Endothelial cell (in vitro differentiated cells): ENCODE measurements at places on chromosomes 7 and 10. TPM values are rescaled to one million over a fixed set of nuclear protein-coding genes. Genes with fewer than 3 reads are reported as not detected.

DNA sequence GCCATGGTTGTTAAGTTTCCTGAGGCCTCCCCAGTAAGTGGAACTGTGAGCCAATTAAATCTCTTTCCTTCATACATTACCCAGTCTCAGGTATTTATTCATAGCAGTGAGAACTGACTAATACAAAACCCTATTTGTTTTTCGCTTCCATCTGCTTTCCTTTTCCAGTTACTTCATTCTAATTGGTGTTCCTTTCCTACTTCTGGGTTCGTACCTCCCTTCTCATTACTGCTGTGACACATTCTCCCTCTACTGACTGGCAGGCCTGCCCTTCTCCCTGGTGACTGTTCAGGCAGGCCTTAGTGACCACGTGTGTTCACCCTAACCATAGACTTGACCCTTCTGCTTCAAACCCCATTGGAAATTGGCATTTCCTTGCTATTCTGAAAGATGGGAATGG, 37.7 kb downstream of the MTURN start:
- H3K27me3 ChIP-seq, result no peaks in the 10 kb centered on the region
- peaks cover 15% of the 10 kb centered on the region for H3K4me1 ChIP-seq
- H3K27ac ChIP-seq, result no peak overlapping the region
- peak overlapping the region; percentile 45 for H3K4me3 ChIP-seq
- peaks cover 4% of the 10 kb centered on the region for H3K36me3 ChIP-seq
- DNase-seq, result no peak

- H3K4me1 ChIP-seq, result peaks cover 27% of the 10 kb centered on the region
- DNase-seq, result no peak
- H3K36me3 ChIP-seq, result no peaks in the 10 kb centered on the region
- no peak overlapping the region for H3K27ac ChIP-seq
These were observed 61.5 kb downstream of the INSIG1 start for GRCh38 chr7:155358948-155359712.

GRCh38 chr7:43878867-43879266, 9.6 kb upstream of the MRPS24 start:
- no peak for DNase-seq
- peaks cover 11% of the 10 kb centered on the region for H3K27me3 ChIP-seq
- no peak overlapping the region for H3K27ac ChIP-seq

DNA sequence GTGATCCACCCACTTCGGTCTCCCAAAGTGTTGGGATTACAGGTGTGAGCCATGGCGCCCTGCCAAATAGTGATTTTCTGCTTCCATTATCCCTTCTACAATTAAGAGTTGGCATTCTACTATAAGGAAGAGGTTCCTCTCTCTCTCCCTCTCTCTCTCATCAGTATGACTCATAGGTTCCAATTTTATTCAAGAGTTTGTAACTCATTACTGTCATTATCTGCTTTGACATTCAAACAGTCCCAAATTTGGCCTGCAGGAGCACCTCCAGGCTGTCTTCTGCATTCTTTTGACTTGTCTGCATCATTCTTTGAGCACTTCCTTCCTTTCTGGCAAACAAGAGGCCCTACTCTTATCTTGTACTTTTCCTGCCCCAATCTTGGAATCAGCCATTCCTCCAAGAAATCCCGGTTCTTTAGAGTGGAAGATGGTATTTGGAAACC, 33.2 kb upstream of the CALU start:
- peaks cover 4% of the 10 kb centered on the region for H3K36me3 ChIP-seq
- H3K27ac ChIP-seq, result peak overlapping the region; percentile 85
- peaks cover 35% of the 10 kb centered on the region for H3K4me1 ChIP-seq
- no peak for DNase-seq
- peaks cover 8% of the 10 kb centered on the region for H3K27me3 ChIP-seq

DNA sequence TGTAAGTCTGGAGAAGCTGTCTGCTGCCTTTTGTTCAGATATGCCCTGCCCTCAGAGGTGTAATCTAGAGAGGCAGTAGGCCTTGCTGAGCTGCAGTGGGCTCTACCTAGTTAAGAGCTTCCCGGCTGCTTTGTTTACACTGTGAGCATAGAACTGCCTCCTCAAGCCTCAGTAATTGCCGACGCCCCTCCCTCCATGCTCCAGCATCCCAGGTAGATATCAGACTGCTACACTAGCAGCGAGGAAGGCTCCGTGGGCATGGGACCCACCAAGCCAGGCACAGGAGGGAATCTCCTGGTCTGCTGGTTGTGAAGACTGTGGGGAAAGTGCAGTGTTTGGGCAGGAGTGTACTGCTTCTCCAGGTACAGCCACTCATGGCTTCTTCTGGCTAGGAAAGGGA, 26.4 kb upstream of the CXCL12 start:
- peaks cover 7% of the 10 kb centered on the region for H3K36me3 ChIP-seq
- no peak overlapping the region for H3K27ac ChIP-seq
- H3K27me3 ChIP-seq, result peaks cover 4% of the 10 kb centered on the region
- H3K4me1 ChIP-seq, result no peaks in the 10 kb centered on the region
- H3K4me3 ChIP-seq, result no peak overlapping the region

- no peak overlapping the region for H3K4me3 ChIP-seq
- H3K27me3 ChIP-seq, result peaks cover 2% of the 10 kb centered on the region
- H3K27ac ChIP-seq, result no peak overlapping the region
- peaks cover 25% of the 10 kb centered on the region for H3K36me3 ChIP-seq
- DNase-seq, result no peak
These were observed 35.4 kb downstream of the MALSU1 start for GRCh38 chr7:23334482-23335056.

DNA sequence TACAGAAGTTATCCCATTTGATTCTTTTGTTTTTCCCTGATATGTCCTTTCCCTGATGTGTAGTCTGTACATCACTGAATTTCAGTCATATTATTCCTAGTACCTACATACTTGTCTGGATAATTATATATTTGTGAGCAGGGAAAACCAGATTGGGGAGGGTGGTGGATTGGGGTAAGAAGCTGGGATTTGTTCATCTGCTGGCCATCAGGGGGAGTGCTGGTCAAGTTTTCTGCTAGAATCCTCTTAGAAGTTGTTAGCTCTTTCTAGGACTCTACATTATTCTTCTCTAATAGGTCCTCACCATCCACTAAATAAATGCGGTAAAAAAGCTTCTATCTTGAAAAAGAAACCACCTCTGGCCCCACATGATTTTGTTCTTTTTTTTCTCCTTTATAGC, 232.7 kb upstream of the TAC1 start:
- H3K4me1 ChIP-seq, result no peaks in the 10 kb centered on the region
- peaks cover 3% of the 10 kb centered on the region for H3K27me3 ChIP-seq
- DNase-seq, result peak; percentile 42
- H3K4me3 ChIP-seq, result no peak overlapping the region
- no peak overlapping the region for H3K27ac ChIP-seq

GRCh38 chr7:108650467-108650866, 80.8 kb downstream of the DNAJB9 start:
- no peak overlapping the region for H3K27ac ChIP-seq
- peaks cover 2% of the 10 kb centered on the region for H3K27me3 ChIP-seq
- no peak overlapping the region for H3K4me3 ChIP-seq
- no peaks in the 10 kb centered on the region for H3K36me3 ChIP-seq

GRCh38 chr10:116690356-116691322, 51.7 kb downstream of the HSPA12A start:
- no peaks in the 10 kb centered on the region for H3K36me3 ChIP-seq
- no peak overlapping the region for H3K4me3 ChIP-seq
- DNase-seq, result peak; percentile 34
- H3K4me1 ChIP-seq, result peaks cover 22% of the 10 kb centered on the region
- H3K27me3 ChIP-seq, result peaks cover 6% of the 10 kb centered on the region

NAT16 gene
- not detected for total RNA-seq

ZPBP gene
- not detected for total RNA-seq

PVRIG gene
- not detected for total RNA-seq

MKX gene
- 0.80 TPM for total RNA-seq

FAS gene
- 23.0 TPM for total RNA-seq

EMX2 gene
- total RNA-seq, result not detected
